Activated T-cell treated with anti-CD3 and anti-CD28 coated beads for 4 hours (primary cell): ENCODE measurements at places on chromosomes 7 and 10.

GRCh38 chr7:92790992-92791391, 45.4 kb downstream of the CDK6 start:
- no peak for DNase-seq

- DNase-seq = no peak
Measured at GRCh38 chr10:103931603-103932002, 13.6 kb upstream of the STN1 start.

GRCh38 chr7:155670521-155670920, 26.1 kb downstream of the RBM33 start:
- DNase-seq = no peak

- no peak for DNase-seq
Measured at GRCh38 chr10:82162549-82163195, 287.7 kb downstream of the NRG3 start.

DNA sequence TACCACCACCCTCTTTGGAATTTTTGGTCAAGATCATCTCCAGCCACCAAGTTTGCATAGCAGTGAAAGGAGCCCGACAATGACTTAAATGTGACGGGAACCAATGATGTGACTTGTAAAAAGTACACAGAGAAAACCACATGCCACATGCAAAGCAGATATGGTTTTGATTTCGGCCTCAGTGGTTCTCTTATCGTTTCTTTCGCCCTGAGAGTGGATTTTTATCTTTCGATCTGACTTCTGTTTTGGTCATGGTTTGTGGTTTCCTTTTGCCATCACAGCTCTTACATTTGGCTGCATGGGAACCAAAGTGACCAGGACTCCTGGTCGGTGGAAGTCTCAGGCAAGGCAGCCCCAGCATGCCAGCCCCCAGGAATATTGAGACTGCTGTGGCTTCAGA, 31.5 kb downstream of the TCF7L2 start:
- no peak for DNase-seq
